ENCODE measurements at places on chromosomes 16 and 17.

GRCh38 chr17:82860606-82861392 is 21.0 kb upstream of the ZNF750 start:
- DNase-seq, result no peak

DNA sequence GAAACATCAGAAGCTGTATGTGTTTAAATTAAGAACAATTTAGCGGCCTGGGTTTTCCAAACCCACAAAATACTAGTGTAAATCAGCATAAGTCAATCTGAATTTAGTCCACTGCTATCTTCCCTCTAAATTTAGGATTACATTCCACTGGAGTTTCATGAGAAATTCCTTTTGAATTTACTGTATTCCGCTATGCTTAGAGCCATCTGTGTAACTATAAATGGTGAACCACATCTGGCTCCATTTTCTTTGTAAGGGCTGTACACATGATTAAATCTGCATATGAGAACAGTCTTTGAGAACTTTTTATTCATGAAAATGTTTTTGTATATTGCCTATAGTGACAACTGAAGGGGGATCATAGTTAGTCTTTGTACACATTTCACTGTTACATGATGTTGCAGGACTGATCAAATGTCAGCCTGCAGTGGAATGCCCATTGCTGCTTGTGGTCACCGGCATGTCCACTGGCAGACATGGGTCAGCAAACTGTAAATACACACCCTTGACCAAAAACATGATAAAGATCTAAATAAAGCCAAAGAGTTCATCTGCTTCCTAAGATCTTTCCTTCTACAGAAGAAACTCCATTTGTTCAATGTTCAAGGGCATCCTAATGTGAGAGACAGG is 36.8 kb downstream of the RPGRIP1L start:
- no peak for DNase-seq

- DNase-seq, result no peak
Observed at GRCh38 chr16:17590711-17591654, 120.2 kb upstream of the XYLT1 start.

DNA sequence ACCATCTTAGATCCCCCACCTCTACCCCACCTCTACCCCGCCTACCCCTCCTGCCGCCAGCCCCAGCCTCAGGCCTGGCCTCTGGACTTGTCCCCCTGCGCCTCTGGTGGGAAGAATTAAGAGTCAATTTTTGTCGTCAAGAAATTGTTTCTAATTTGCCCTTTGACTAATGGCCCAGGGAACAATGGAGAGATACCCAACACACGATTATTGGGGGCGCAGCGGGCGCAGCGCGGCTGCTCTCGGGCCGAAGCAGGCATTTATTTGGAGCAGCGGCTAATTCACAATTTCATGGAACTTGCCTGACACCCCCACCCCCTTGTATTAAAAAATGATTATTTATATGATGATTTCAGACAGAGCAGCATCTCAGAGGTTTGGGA is 4.4 kb upstream of the BAHCC1 start:
- no peak for DNase-seq

- no peak for DNase-seq
Observed at GRCh38 chr16:90084215-90084950, 7.3 kb upstream of the PRDM7 start.

GRCh38 chr17:81000631-81001357 is 9.2 kb downstream of the CHMP6 start:
- DNase-seq, result no peak

- DNase-seq, result no peak
Observed at GRCh38 chr17:6996256-6997011, 585 bp downstream of the ALOX12 start.

DNA sequence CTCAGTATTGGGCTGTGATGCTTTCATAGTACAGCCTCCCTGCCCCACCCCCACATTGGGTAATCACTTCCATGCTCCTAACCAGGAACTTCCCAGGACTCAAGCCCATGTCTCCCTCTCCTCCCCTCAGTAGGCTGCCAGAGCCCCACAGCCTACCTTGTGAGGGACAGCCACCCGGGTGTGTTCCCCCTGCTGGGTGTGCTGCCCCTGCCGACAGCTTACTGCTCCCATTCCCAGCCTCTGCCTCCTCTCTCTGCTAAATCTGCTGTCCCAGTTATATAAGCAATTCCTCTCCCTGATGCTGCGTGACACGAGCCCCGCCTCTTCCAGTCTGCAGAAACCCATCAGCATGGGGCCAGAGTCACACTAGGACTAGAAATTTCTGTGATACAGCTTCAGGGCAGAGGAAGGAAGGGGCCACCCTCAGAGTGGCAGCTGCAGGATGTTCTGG is at the start of gene RSKR:
RSKR (minus strand) TSS at position 255 of the 451 bp plus-strand sequence; CDS start at position 231, 24 bp downstream.
- DNase-seq, result no peak

DNA sequence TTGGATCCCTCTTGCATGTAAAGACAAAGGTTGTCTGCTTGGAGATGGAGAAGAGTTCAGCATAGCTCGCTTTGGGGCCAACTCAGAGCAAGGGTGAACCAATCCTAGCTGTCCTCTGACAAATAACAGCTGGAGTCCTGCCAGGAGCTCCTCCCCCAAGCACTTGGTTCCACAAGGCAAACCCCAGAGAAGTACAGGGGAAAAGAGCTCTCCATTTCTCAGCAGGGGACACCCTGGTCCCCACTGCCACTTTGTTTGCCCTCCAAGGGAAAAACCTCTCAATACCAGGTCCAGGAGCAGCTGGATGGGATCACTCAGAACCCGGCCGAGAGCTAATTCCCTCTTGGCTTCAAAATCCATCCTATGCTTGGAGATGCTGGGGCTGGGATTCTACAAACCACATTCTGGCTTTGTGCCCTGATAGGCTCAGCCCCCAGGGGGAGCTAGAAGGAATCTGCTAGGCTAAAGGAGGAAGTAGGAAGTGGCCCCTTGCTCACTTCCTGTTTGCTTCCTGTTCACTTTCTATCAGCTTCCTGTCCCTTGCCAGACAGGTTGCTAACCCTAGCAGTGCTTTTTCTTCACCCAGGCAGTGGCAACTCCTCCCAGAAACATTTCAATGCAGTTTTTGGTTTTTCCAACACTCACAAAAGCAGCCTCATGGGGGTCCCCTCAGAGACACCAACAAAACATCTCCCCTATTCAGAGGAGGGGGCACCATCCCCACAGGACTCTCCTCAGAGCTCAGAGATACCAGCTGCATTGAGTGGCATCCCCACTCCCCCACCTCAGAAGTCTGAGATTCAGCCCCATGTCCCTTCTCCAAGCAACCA is 30.7 kb downstream of the CDRT4 start:
- DNase-seq, result peak; percentile 82

GRCh38 chr17:29870836-29871465 is 59.1 kb downstream of the SSH2 start:
- no peak for DNase-seq

GRCh38 chr16:29702269-29702668 is 23.3 kb downstream of the QPRT start:
- DNase-seq, result no peak

DNA sequence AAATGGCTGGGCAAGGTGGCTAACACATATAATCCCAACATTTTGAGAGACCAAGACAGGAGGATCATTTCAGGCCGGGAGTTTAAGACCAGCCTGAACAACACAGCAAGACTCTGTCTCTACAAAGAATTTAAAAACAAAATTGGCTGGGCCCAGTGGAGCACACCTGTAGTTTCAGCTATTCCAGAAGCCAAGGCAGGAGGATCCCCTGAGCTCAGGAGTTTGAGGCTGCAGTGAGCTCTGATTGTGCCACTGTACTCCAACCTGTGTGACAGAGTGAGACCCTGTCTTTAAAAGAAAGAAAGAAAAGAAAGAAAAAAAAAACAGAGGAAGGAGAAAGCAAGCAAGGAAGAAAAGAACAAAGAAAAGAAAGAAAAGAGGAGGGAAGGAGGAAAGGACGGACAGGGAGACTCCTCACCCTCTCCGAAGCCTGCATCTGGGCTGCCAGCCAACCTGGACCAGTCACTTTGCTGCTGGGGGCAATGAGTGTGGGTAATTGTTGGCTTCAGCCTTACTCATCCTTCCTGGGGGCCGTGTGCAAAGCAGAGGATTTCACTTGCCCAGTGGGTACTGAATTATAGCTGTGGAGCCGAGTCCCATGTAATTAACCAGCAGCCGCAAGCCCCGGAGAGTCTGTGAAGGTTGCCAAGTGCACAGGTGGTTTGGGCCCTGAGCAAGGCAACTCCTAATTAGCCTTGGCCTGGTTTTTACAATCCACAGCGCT is 6.7 kb upstream of the MT4 start:
- peak; percentile 75 for DNase-seq

GRCh38 chr16:89695086-89695874 is 6.2 kb downstream of the SPATA2L start:
- no peak for DNase-seq

DNA sequence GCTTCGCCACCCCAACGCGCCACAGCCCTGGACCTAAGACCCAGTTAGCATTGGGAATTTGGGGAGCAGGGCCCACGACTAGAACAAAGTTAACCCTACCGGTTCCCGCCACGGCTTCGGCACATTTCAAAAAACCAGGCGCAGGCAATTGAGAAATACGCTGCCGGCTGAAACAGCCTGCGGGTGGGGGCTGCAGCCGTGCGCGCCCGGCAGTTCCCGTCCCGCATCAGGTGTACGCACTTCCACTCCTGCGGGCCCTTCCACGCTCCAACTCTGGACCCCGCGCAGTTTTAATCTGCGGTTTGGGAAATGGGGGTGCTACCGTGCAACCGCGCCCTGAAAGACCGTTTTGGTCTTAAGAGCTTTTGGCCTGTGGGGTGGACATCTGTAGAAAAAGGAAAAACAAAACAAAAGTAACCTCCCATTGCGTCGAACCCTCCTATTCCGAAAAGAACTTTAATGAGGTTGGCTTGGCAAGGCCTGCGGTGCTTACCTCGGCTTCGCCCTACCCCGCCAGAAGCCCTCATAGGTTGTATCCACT is 7.1 kb downstream of the IRX5 start:
- no peak for DNase-seq

- DNase-seq, result no peak
Observed at GRCh38 chr17:5138616-5139457, 23.0 kb downstream of the USP6 start.

GRCh38 chr17:2363851-2364762 is 26.8 kb downstream of the SGSM2 start:
- no peak for DNase-seq

DNA sequence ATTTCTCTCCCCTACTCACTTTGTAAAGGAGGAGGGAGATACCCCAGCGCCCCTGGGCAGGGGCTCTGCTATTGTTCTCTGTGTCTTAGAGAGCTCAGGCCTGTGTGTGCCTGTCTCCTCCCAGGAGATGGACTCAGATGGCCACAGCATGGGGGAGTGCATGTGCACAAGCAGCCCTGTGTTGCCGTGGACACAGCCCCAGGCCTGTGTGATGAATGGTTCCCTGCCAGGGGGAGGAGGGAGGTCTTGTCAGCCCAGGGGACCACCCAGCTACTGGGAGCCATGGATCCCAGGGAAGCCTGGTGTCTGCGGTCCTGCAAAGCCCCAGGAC is 26.3 kb downstream of the GINS2 start:
- no peak for DNase-seq

GRCh38 chr16:19688396-19689024 is 29.5 kb downstream of the KNOP1 start:
- no peak for DNase-seq

DNA sequence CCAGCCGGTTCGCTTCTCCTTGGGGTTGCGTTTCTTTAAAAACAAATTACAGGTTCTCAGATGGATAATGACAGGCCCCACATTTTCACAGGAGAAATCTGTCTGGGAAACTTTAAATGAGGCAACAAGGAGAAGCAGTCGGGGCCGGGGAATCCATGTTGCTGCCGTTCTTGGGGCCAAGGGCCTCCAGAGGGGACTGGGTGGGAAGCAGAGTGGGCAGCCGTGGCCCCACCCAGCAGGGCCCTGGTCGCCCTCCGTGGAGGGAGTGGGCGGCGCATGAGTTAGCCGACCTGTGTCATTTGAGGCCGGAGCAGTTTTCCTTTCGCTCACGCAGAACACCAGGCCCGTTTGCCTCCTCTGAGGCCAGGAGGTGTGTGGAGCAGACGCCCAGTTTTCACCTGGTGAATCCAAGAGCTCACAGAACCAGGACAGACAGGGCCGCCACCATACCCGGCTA is 207.7 kb upstream of the CIBAR2 start:
- DNase-seq, result no peak

DNA sequence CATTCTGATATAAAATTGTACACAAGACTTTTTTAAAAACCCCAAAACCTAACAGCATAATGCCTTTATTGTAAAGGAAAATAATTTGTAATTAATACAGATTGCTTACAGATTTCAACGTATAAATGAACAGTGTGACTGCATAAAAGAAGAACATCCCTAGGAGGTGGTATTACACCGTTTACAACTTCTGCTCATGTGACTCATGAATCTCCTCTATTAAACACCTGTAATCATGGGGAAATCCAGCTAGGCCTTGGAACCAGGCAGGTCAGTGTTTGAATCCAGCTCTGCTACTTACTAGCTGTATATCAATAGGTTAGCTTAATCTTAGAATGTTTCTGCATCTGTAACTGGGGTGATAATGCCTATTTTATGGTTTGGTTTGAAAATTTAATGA is 15.2 kb downstream of the RABEP1 start:
- DNase-seq, result no peak

DNA sequence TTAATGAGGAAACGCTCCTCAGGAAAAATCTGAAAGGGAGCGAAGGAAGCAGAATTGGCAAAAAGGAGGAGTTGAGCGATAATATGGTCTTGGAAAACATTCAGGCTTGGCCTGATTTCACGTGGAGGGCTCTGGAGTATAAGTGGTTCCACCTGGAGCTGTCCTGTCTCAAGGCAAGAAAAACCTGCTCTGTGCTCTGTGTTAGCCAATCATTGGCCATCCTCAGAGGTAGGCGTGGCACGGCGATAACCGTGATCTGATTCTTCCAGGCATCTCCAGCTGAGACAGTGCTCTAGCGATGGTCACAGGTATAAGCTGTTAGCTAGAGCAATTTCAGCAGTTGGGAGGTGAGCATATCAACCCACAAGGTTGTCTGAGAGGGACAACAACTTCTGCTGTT is 450.5 kb upstream of the MAF start:
- DNase-seq, result no peak

GRCh38 chr16:2143878-2144485 is 4.4 kb upstream of the RAB26 start:
- DNase-seq, result no peak

- DNase-seq, result no peak
Observed at GRCh38 chr16:16015849-16016248, 66.4 kb downstream of the ABCC1 start.

DNA sequence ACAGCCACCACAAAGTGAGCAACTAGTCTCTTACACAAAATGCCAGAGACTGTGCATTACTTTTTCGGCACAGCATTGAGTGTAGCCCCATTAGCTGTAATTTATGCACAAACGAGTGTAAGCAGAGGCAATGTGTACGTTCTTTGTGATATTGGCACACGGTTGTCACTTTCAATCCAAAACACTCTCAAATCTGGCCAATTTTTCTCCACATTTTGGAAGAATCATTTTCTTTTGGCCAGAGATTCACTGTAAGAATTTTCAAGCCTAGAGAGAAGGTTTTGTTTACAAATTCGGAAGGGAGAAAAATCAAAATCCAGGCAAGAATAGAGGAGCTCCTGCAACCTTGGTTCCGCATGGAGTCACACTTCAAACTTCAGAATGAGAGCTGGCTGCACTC is 15.4 kb upstream of the KIF2B start:
- no peak for DNase-seq

GRCh38 chr16:23323224-23324030 is 21.3 kb downstream of the SCNN1B start:
- DNase-seq, result no peak
